ENCODE measurements at places on chromosomes 3 and 15. TPM values are rescaled to one million over a fixed set of nuclear protein-coding genes. Genes with fewer than 3 reads are reported as not detected.

GRCh38 chr3:87196879-87197278 is 30.2 kb upstream of the CHMP2B start:
- DNase-seq = no peak

DNA sequence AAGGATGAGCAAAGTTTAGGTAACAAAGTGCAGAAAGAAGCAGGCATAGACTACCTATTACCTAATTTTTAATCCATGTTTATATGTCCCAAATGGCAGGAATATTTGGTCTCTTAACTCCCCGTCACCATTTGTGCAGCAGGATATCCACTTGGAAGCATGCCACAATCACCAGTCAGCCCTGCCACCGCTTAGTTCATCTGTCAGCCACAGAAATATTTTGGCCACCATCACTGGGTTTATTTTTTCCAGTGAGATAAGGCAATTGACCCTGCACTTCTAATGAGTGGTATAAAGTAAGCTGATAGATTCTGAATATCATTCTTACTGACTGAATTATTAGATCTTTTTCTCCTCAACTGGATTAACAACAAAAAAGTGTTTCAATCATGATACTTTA is 152.9 kb upstream of the SOX2 start:
- peak; percentile 15 for DNase-seq

GRCh38 chr15:64127521-64128270 is 23.8 kb upstream of the SNX22 start:
- no peak for DNase-seq

DNA sequence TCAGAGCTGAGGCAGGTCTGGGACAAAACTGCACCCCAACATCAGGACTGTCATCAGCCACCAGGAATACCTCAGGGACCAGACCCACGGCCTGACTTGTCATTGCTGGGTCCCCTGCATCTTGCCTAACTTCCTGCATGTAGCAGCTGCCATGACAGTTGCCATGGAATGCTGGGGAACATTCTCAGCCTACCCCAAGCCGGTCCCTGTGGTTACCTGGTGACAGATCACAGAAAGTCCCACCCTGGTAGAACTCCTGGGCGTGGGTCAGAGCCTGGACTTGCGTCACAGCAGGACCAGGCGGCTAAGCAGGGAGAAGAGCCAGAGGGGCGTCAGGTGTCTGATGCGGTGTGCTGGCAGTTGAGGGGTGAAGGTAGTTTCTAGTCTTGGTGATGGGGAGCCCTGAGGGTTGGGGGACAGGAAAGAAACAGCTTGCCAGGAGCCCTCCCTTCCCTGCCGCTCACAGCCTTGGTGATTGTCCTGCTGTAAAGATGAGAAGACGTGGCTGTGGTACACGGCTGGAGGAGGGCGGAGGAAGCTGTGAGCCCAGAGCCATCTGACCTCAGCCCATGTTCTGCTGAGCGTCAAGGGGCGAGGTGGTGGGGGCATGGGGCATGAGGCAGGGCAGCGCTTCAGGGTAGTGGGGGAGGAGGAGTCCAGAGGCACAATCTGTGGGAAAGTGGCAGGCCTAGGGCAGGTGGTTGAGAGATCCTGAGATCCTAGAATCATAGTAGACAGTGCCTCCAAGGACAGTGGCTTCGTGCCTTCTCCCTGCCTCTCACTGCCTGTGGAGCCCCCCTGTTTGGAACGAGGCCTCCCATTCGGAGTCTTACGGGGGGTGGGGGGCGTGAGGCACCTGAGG is 5.4 kb downstream of the H1-8 start:
- DNase-seq = no peak

DNA sequence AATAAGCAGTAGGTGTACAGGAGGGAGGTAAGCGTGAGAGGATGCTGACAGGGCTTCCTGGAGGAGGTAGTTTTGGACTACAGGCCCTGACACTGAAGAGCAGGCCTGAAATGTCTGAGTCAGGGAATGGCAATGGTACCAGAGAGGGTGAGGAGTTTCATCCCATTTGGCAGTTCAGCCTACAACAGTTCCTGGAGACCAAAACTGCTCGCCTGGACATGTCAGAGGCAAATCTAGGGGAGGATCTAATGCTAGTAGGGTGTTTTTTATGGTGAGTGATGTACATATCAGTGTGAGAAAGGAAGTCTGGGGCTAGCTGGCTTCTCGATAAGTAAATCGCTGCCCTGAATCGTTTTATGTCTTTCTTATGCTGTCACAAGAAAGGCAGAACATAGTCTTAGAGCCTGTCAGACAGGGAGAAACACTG is 13.8 kb upstream of the TNFSF10 start:
- no peak for DNase-seq

GRCh38 chr3:60916546-60916945 is 334.7 kb downstream of the FHIT start:
- DNase-seq = no peak

DNA sequence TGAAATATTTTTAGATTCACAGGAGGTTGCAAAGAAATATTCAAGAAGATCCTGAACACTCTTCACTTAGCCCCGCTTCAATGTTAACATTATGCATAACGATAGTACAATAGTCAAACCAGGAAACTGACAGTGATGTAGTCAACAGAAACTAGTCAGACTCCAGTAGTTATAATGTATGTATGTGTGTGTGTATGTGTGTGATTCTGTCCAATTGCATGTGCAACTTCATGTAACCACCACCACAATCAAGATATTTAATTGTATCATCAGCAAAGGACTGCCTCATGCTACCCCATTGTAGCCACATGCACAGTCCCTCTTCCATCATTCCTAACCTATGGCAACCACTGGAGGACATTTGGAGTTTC is 77.9 kb downstream of the APBA2 start:
- no peak for DNase-seq

- DNase-seq = no peak
Observed at GRCh38 chr15:77017761-77018720, 23.1 kb downstream of the PSTPIP1 start.

DNA sequence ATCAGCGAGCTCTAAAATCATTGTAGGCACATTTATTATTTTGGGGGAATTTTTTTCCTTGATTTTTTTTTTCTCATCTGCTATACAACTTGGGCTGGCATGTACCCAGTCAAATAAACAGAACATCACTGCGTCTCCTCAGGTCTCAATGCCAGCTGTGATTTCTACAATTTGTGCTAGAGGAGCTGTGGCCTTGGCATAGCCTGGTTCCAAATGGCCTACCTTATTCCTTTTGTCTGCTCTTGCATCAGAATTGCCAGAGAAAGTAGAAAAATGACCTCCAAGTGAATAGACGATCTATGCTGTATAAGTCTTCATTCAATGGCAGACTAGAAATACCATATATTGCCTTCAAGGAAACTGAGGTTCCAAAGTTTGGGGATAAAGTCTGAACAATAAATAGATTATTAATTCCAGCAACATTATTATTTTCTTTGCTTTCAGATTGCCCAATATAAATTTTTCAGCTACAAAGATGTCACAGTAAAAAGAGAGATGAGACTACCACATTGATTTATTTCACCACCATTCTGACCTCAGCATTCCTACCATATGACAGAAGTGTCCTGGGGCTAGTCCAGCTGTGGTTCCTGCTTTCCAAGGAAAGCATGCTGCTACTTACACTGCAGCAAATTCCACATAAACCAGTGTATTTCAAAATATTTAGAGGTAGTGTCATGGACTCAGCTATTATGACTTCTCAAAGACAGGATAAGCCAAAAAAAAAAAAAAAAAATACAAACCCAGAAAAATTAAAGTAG is 493.9 kb upstream of the ZNF385D start:
- peak; percentile 66 for DNase-seq

- no peak for DNase-seq
Observed at GRCh38 chr3:194443901-194444300, 42.9 kb downstream of the ATP13A3 start.

- peak; percentile 20 for DNase-seq
Observed at GRCh38 chr15:50280271-50280670, 14.7 kb upstream of the HDC start.

DNA sequence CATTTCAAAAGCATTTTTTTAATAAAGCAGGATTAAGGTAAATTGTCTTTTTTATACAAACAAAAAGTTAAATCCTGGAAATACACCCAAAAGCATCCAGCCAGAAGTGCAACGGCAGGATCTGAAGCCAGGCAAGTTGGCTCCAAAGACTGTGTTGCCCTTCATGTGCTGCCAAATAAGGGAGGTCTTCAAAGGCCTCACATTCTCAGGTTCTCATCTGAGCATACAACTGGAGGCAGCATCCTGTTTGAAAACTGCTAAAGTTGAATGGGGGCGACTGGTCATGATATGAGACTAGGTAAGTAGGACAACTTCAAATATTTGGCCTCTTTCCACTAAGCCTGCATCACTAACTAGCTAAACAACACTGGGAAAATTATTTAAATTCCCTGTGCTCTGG is 52.2 kb downstream of the IMPG2 start:
- no peak for DNase-seq

DNA sequence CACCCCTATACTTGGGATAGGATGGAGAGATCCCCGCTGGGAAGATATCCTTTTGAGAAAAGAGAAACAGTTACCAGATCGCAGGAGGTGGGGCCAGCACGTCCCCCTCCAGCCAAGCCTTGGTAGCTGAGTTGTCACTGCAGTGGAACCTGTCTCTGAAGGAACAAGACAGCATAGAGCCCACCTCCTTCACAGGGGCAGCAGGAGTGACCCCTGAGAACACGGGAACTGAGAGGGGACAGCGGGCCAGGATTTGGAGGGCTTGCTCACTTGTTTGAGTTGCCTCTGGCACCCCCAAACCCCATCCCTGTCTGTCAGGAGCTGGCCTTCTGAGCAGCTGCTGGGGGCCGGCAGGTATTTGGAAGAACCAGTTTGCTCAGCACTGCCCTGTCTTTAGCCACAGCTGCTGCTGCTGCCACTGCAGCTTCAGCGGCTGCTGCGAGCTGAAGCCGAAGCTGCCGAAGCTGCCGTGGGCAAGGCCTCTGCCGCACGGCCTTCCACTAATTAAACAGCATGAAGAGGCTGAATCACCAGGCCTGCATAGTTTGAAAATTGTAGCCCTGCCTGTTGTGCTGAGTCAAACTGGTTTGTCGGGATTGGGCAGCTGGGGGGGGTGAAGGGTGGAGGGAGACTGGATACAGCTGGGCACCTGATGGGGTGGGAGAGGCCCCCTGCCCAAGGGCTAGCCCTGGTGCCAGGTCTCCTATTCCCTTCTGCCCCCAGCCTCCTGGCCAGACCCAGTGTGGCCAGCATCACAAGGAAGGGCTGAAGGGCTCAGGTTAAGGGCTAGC is 4.0 kb downstream of the EPHB3 start:
- peak; percentile 90 for DNase-seq

- peak; percentile 58 for DNase-seq
Observed at GRCh38 chr3:187567661-187568121, 102.5 kb downstream of the SST start.

GRCh38 chr15:101424984-101425383 is 64.5 kb downstream of the PCSK6 start:
- DNase-seq = no peak

GRCh38 chr15:83112233-83112955 is 4.9 kb downstream of the TM6SF1 start:
- no peak for DNase-seq

GRCh38 chr15:67776600-67776999 is 48.7 kb upstream of the SKOR1 start:
- no peak for DNase-seq

DNA sequence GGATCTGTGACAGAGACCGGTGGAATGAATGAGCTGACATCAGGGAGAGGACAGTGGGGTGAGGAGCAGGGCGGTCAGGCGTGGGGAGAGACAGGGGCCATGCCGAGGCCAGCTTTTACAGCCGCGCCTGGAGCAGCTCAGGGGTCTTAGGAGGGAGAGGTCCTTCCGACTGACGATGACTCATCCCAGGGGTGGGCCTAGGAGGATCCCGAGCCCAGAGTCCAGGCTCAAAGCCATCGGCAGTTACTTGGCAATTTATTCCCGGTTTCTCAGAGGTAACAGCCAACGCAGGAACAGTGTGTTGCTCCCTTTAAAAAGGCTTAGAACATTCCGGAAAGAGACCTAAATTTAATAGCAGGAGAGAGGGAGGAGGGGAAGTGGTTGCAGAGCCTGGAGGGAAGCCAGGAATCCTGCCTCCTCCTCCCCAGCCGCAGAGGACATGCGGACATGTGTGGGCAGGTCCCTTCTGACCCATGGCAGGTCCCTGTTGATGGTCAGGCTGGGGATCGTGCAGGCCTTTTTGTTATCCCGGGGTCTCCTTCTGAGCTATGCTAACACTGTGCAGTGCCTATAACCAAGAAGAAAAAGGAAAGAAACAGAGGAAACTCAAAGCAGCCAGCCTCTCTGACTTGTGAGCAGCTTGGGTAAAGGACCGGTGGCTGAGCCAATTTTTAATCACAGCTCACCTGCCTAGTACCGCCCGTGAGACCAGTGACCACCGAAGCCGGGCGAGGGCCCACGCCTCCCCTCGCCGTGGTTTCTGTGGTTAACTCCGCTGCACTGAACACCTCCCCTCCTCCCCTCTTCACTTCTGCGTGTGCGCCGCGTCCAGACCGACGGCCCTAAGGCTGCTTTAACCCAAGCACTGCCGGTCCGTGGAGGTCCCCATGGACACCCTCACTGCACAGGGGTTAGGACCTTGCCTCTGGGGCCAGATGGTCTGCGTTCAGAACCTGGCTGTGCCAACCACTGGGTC is 392.4 kb upstream of the PROK2 start:
- peak; percentile 4 for DNase-seq

The ANKDD1A gene
- total RNA-seq = 1.1 TPM

The CSPG5 gene
- 0.93 TPM for total RNA-seq

The CPN2 gene
- total RNA-seq = not detected

The ZCWPW2 gene
- total RNA-seq = 0.37 TPM

The EPHB1 gene
- 0.29 TPM for total RNA-seq

The RBP2 gene
- not detected for total RNA-seq

The FETUB gene
- total RNA-seq = not detected

The ACSBG1 gene
- total RNA-seq = 1.4 TPM

The PLA2G4E gene
- total RNA-seq = not detected

The RLBP1 gene
- total RNA-seq = not detected

The PLA2G4D gene
- not detected for total RNA-seq

The WDR49 gene
- not detected for total RNA-seq

The ANXA2 gene
- total RNA-seq = 2,975 TPM

Data from H4 (cell line).